ENCODE measurements at places on chromosomes 13 and 19.

DNA sequence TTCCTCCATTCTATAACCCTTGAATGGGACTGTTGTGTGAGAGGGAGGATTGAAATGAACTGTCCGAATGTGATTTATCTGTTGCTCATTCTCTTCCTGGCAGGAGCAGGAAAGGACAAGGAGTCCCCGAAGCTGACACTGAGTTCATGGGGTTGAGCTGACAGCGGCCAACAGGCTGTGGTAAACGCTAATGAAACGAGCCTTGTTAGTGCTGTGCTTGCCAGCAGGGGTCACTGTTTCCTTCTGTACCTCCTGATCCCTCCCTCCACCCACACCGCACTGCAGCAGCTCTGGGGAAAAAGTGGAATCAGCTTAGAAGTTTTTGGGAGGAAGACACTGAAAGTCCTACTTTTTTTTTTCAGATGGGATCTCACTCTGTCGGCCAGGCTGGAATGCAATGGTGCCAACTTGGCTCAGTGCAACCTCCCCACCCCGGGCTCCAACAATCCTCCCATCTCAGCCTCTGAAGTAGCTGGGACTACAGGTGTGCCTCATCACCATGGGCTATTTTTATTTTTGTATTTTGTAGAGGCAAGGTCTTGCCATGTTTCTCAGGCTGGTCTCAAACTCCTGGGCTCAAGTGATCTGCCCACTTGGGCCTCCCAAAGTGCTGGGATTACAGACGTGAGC lies 6.7 kb upstream of the ZNF761 start:
- peak; percentile 13 for DNase-seq

- no peak for DNase-seq
Observed at GRCh38 chr19:49475191-49475917, 1.3 kb downstream of the FLT3LG start.

DNA sequence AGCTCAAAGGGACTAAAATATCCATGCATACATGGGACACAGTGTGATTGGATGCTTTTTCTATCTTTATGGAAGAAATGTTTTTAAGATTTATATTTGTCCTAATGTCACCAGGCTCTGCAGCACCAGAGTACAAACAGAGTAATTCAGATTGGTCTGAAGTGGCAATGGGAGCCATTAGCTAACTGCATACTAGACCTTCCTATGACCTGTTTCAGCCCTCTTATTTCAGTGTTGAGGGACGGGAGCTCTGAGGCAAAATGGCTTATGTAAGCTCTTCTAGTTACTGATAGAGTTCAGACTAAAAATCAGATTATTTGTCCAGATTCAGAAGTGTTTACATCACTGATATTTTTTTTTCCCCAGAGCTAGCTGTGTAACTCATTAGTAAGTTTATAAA lies 4.9 kb downstream of the SLAIN1 start:
- no peak for DNase-seq

DNA sequence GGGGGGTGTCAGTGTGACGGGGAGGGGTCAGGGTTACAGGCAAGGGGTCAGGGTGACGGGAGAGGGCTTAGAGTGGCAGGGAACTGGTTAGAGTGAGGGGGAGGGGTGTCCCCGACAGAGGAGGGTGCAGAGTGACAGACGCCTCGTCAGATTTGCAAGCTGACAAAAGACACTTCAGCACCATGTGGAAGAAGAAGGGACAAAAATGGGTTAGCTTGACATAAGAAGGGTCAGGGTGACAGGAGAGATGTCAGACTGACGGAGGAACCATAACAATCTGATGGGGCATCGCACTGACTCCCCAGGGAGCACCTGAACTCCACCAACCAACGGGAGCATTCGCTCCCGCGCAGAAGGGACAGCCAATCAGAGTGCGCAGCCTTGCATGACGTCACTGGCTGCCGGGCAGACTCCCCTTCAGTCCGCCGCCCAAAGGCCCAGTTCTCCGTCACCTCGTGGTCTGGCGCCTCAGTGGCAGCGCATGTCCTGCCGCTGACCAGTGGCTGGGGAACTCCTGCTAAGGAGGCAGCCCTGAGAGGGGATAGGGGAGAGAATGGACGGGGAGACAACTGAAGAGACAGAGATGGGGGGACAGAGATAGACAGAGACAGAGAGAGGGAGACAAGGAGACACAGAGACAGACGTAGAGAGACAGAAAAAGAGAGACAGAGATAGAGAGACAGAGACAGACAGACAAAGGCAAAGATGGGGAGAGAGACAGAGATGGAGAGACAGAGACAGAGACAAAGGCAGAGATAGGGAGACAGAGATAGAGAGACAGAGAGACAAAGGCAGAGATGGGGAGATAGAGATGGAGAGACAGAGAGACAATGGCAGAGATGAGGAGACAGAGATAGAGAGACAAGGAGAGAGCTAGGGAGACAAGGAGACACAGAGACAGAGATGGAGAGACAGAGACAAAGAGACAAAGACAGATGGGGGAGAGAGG lies 30.2 kb downstream of the C19orf81 start:
- DNase-seq = peak; percentile 61

DNA sequence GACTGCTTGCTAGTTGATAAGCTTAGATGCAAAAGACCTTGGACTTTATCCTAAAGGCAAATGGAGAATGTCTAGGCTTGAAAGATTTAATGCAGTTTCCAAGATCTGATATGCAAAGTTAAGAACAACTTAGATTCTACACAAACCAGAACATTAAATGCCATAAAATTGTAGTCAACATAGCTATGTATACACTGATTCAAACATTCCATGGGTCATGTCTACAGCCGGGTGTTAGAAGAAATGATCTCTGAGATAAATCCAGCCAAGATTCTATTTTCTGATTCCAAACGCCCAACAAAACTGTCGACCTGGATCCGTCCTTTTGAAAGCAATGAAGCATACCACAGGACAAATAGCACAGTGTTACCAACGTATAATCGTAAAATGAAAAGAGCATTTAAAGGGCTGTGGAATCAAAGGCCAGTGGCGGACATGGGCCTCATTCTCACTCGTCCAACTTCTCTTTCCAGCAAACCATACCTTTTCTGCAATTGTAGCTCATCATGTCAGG lies 52.7 kb downstream of the KCTD12 start:
- DNase-seq = no peak

DNA sequence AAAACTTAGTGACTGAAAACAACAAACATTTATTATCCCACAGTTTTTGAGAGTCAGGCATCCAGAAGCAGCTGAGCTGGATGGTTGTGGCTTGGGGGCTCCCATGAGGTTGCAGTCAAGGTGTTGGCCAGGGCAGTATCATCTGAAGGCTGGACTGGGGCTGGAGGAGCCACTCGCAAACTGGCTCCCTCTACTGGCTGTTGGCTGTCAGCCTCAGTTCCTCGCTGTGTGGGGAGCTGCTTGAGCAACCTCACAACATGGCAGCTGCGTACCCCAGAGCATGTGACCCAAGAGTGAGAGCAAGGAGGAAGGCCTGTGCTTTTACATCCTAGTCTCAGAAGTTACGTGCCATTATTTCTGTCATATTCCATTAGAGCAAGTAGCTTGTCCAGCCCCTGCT lies 9.7 kb downstream of the YJU2 start:
- DNase-seq = no peak

DNA sequence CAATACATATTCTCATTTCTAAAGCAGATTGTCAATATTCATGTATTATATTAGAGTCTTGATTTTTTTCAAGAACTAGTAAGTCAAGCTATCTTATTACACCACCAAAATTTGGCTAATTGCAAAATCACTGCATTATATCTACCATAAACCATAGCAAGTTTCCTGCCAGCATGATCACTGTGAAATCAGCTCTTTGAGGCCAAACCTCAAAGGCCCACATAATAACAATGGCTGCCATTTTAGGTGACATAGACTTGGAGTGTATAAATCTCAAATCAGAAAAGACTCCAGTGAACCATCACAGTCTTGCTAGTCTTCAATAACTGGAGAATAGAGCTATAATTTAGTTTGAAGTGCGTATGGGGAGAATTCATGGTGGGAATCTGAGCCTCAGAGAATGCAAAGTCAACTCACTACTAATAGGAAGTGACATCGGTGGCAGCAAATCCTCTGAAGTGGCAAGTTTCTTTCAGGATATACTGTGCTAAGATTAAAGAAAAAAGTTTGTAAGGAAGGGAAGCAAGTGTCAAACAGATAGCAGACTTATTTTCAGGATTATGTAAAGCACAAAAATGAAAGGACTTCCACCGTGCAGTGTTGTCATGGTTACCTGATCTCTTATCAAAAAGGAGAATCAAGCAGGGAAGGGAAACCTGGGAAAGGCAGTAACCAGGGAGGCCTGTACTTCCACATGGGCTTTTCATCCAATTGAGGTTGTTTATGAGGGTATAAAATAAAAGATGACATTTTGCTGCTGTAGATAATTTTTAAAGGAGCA lies 117.4 kb upstream of the FNDC3A start:
- no peak for DNase-seq

- DNase-seq = no peak
Observed at GRCh38 chr13:60407095-60407494, 10.1 kb downstream of the TDRD3 start.

- DNase-seq = no peak
Observed at GRCh38 chr13:101576455-101576854, 124.0 kb downstream of the ITGBL1 start.

GRCh38 chr13:34640179-34640992 lies 301.7 kb upstream of the NBEA start:
- no peak for DNase-seq

DNA sequence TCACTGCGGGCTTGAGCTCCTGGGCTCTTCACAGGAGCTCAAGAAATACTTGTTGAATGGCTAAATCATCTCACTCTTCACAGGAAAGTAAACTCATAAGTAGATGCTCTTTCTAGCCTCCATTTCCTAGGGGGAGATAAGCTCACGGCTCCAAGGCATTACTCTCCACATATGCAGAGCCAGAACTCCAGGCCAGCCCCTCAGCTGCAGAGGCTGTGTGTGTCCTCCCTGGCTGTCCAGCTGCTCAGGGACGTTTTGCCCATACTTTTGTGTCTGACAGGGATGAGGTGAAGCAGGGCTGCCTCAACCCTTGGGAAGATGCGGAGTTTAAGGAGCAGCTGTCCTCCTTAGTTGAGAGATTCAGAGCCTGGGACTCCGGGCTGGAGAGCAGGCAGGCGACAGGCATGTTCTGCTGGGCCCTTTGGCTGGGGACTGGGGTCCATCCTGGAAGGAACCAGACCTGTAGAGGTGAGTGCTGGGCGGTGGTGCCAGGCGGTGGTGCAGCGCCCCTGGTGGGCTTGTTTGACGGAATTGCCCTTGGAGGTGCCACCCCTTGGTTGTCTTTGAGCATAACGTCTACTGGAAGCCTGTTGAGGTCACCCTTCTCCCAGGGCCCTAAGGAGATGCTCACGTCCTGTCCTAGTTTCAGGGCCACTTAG lies 20.5 kb upstream of the SLC15A1 start:
- DNase-seq = no peak

GRCh38 chr13:22018076-22018835 lies 347.4 kb downstream of the FGF9 start:
- DNase-seq = no peak

- DNase-seq = no peak
Observed at GRCh38 chr19:8404391-8405151, 8.5 kb upstream of the MARCHF2 start.

- no peak for DNase-seq
Observed at GRCh38 chr19:35055715-35056179, 14.2 kb downstream of the HPN start.

Data from fibroblast of skin of right quadriceps (primary cell).